ENCODE measurements at places on chromosomes 12 and 14.

GRCh38 chr12:64780132-64780530 is 20.9 kb upstream of the GNS start:
- no peak for DNase-seq

DNA sequence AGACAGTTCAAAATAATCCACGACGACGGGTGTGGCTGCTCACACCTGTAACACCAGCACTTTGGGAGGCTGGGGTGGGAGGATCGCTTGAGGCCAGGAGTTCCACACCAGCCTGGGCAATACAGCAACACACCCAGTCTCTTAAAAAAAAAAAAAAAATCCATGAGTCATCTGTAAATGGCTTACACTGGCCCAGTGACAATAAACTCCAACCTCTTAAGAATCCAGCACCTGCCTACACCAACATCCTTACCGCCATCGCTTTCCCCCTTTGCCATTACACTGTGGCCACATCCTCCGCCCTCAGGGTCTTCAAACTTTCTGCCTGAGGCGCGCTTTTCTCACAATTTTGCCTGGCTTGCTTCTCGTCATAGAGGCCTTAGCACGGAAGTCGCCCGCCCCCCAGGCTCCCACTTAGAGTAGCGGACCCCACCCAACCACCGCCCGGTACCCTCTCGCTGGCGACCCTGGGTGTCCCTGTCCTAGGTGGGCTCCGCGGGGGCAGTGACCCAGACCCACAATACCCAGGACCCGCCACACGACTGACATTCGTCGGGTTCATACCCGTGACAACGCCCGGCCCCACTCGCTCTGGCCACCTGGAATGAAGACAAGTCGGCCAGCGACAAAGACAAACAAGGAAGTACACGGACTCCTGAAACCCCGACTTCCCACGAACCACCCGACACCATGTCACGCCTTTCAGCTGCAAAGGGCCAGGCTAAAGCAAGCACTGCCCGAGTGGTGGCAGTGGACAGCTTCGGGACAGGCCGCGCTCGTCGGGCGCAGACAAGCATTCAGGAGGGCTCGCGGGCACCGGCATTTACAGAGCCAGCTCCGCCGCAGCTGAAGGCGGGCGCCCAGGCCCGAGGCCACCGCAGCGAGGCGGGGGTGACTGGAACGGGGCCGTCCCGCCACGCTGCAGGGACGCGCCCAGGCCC is 636 bp downstream of the GOLGA3 start:
- DNase-seq, result peak; percentile 29

DNA sequence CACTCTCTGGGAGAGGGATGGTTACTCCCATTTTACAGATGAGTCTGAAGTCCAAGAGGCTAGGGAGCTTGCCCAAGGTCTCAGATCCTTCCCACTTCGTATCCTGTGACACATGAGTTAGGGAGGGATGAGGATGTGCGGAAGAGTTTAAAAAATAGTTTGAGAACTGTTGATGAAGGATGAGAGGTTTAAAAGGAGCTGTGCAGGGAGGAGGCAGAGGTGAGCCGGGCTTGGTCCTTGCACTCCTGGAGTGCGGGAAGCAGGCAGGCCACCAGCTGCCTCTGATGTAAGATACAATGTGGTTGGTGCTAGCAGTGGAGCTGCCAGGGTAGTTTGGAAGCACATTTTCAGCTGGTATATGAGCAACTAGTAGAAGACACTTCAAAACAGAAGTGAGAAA is 46.5 kb downstream of the TSPAN9 start:
- no peak for DNase-seq

DNA sequence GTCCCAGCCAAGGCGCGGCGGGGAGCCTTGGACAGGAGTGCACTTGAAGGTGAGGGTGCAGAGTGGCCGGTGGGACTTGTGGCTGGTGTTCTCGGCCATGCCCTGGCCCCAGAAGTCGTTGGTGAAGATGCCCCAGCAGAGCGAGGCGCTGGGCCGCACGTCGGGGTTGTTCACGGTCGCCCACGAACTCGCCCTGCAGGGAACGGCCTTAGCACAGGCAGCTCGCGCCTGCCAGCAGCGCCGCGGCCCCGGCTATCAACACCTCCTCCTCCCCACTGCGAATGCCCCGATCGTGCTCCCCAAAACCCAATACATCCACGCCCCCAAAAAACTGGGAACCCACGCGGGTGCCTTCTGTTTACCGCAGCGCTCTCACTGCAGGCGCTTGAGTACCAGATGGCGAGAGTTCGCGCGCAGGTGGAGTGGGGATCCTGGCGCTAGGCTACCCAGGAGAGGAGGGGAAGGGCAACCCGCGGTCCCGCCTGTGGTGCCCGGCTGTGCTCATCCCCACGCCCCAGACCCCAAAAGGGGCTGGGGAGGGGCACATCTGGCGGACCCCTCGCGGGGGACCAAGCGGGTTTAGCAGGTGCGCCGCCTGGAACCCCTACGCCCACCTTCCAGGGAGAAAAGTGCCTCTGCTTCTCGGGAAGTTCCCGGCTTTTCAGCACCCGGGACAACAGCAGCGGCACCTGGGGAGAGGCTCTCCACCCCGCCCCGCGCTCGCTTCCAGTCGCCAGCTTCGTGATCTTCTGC is 386.3 kb upstream of the TMTC1 start:
- no peak for DNase-seq

DNA sequence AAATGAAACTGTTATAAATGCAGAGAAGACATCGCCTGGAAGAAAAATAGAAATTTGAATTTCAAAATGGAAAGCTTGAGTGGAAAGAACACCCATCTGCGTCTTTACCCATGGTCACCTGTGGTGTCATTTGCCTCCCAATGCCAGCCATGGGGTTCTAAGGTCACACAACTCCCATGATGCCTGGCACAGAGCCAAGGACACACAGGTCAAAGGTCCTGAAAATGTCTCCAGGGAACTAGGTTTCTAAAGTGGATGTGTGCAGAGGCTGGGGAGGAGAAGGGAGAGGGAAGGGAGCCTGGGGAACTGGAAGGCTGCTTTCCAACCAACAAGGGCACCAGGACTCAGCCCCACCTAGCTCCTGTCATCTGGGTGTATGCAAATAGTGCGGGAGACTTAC is 724.0 kb upstream of the TMEM132C start:
- DNase-seq, result peak; percentile 15

GRCh38 chr12:123003257-123003656 is 22.8 kb downstream of the ARL6IP4 start:
- DNase-seq, result no peak

DNA sequence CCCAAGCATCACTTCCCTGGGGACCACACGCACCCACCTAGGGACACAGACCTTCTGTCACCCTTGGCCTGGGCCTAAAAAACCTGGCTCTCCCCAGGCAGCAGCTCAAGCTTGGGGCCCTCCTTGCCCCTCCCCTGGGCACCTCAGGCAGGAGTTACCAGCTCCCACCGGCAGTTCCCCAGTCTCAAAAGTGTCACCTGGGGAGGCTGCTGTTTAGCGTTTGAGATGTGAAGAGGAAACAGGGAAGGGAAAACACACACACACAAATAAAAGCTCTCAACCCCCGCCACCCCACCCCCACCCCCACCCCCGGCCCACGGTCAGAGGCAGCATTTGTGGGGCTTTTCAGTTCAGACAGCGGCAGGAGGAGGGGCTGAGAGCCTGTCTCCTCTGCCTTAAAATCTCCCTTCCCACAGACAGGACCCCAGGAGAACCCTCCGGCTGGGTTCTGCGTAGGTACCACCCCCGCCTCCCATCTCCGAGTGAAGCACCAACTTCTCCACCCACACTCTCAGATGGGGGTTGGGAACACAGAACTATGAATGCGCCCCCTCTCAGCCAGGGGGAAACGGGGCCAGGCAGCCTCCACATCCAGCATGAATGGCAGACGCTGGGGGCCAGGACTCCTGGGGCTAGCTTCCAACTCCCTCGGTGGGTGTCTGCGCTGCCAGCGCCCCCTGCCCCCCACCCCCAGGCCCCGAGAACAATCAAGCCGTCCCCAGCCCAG is 3.0 kb downstream of the NCOR2 start:
- no peak for DNase-seq

DNA sequence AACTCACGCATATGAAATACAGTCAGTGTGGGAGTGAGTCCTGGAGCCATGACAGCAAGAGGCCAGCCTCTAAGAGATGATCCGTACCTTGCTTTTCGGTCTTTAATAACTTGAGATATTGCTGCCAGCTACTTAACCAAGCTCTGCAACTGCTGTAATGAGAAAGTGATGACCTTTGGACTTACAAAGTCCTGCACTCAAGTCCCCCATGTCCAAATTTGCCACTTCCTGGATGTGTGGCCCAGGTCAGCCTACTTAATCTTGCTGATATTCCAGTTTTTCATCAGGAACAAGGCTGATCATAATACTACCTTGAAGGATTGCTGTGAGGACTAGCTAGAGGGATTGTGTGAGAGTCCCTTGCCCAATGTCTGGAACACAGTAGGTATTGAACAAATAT is 33.8 kb upstream of the DUSP6 start:
- DNase-seq, result no peak

GRCh38 chr12:19550626-19551025 is 111.3 kb downstream of the AEBP2 start:
- no peak for DNase-seq

- no peak for DNase-seq
Measured at GRCh38 chr14:99513183-99513694, 32.0 kb downstream of the CCNK start.

- DNase-seq, result no peak
Measured at GRCh38 chr14:37326434-37326833, 128.7 kb downstream of the MIPOL1 start.

DNA sequence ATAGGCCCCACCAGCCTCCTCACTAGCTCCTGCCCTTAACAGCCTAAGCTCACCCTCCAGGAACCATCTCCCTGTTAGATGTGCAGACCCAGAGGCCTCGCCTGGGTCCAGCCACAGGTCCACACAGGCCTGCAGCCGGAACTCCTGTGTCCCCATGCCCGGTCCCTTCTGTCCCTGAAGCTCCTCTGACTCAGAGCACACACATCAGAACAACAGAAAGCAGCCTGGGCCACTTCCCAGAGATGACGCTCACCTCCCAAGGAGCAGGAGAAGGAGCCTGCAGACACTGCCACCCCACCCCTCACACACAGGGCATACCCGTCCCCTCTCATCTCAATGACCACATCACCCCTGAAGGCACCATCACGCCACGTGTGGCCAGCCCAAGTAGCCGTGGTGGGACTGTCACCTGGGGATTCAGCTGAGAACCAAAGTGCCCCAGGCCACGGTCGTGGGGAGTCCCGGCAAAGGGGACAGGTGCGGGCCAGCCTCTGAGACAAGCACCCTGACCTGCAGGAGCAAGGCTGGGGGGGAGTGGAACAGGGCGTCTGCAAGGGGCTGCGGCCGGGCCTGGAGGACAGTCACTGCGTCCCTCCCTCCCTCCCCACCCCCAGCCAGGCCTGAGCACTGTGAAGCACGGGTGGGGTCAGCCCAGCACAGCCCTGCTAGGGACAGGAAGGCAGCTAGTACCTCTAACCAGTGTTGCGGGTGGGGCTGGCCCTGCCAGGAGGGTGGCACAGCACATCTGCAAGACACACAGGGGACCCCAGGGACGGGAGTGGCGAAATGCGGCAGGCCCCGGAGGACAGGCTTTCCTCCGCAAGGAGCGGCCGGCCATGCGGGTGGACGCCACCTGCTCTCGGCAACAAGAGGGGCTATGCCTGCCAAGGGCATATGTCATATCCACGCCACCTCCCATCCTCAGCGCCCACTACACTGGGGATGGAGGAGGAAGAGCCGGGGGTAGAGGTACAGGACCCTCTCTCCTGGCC is 5.5 kb downstream of the AKT1 start:
- DNase-seq, result no peak

All from brain pericyte (primary cell).